ENCODE measurements at places on chromosomes 5 and 9.
A peak's percentile ranks its signal among the peaks of the same experiment; 100 is the strongest.

DNA sequence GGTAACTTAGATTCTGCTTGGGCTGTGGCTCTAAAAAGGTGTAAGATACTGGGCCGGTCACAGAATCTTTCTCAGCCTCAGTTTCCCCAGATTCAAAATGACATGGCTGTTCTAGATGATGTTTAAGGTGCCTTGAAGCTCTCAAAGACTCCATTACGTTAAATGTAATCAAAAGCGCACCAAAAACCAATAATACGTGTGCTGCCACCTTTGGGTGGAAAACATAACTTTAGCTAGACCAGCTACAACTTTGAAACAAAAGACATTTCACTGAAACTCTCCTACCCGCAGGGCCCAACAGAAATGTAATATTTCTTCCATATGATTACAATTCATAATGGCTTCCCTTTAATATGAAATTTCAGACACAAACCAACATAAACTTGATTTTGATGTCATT lies 35.0 kb upstream of the PCSK5 start:
- no peaks in the 10 kb centered on the region for H3K36me3 ChIP-seq
- H3K4me3 ChIP-seq, result no peak overlapping the region
- H3K27ac ChIP-seq, result no peak overlapping the region
- H3K27me3 ChIP-seq, result peaks cover 3% of the 10 kb centered on the region
- H3K4me1 ChIP-seq, result no peaks in the 10 kb centered on the region
- no peak for DNase-seq

GRCh38 chr5:10329820-10330481 lies 22.2 kb upstream of the CMBL start:
- no peaks in the 10 kb centered on the region for H3K27me3 ChIP-seq
- peaks cover 27% of the 10 kb centered on the region for H3K4me1 ChIP-seq

- H3K27me3 ChIP-seq, result no peaks in the 10 kb centered on the region
- H3K36me3 ChIP-seq, result no peaks in the 10 kb centered on the region
- H3K4me3 ChIP-seq, result no peak overlapping the region
Measured at GRCh38 chr5:179406031-179406961, 61.0 kb upstream of the ADAMTS2 start.

GRCh38 chr5:1158647-1159340 lies 42.6 kb upstream of the SLC6A19 start:
- H3K36me3 ChIP-seq, result no peaks in the 10 kb centered on the region
- no peak overlapping the region for H3K27ac ChIP-seq
- no peak overlapping the region for H3K4me3 ChIP-seq
- peaks cover 20% of the 10 kb centered on the region for H3K27me3 ChIP-seq
- DNase-seq, result no peak

- no peaks in the 10 kb centered on the region for H3K27me3 ChIP-seq
- no peaks in the 10 kb centered on the region for H3K36me3 ChIP-seq
- H3K27ac ChIP-seq, result peak overlapping the region; percentile 30
Measured at GRCh38 chr5:179762781-179763176, 30.2 kb downstream of the MAML1 start.

GRCh38 chr5:74367934-74368333 lies 272.6 kb downstream of the ENC1 start:
- no peaks in the 10 kb centered on the region for H3K27me3 ChIP-seq
- H3K4me3 ChIP-seq, result no peak overlapping the region
- H3K36me3 ChIP-seq, result no peaks in the 10 kb centered on the region
- H3K4me1 ChIP-seq, result no peaks in the 10 kb centered on the region
- DNase-seq, result no peak
- H3K27ac ChIP-seq, result no peak overlapping the region
